ENCODE measurements at places on chromosomes 5 and 9.
A peak's percentile ranks its signal among the peaks of the same experiment; 100 is the strongest.

DNA sequence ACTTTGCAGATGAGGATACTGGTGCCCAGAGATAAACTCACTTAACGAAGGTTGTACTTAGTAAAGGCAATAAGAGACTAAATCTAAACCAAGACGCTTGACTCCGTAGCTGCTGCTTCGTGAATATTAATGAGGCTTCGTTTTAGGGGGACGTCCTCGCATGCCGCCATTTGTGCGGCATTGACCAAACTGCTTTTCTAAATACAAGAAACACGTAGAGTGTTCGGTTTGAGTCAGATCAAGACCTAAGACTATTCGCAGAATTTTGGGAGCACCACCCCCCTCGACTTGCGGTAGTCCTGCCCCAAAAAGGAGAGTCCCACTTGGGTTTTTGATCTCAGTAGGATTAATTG lies 1.1 kb downstream of the NPM1 start:
- no peak for DNase-seq

DNA sequence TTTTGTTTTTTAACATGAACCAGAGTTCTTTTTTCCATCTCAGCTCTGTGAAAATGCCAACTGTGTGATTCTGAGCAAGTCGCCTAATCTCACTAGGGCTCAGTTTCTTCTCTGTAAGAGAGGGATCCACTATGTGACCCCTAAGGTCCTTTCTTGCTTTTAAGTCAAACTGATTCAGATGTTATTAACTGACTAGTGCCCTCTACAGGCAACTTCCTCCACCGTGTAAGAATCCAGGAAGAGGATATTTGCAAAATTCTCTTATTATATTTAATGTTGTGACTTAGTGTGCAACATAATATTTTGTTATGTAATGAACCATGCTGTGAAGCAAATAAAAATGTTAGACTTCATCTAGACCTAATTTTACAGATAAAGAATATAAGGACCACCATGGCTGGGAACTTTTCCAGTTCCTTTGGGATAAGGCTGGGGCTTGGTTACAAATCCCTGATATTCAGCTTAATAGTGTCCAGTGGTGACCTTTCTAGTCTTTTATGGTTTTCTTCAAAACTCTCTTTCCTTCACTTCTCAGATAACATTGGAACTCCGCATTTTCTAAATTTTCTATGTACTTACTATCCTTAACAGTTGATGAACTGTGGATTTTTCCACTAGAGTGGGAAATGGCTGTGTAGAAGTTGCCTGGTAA lies 244.7 kb downstream of the PIK3R1 start:
- DNase-seq, result peak; percentile 24

DNA sequence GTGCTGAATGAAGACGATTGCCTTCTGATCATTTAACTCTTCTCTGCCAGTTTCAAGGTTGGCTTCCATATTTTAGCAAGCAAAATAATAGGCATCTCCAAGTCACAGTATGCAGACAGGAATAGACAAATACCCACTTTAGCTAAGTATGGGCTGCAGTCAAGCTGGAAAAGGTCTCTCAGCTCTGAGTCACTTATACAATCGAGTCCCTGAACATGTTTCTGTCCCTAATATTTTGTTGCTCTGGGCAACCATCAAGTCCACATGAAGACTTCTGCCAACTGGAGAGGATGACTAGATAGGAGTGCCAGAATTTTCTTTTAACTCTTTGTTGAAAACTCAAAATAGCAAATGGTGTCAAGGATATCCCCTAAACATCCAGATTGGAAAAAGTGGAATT lies 575.3 kb downstream of the RAB3C start:
- no peak for DNase-seq

DNA sequence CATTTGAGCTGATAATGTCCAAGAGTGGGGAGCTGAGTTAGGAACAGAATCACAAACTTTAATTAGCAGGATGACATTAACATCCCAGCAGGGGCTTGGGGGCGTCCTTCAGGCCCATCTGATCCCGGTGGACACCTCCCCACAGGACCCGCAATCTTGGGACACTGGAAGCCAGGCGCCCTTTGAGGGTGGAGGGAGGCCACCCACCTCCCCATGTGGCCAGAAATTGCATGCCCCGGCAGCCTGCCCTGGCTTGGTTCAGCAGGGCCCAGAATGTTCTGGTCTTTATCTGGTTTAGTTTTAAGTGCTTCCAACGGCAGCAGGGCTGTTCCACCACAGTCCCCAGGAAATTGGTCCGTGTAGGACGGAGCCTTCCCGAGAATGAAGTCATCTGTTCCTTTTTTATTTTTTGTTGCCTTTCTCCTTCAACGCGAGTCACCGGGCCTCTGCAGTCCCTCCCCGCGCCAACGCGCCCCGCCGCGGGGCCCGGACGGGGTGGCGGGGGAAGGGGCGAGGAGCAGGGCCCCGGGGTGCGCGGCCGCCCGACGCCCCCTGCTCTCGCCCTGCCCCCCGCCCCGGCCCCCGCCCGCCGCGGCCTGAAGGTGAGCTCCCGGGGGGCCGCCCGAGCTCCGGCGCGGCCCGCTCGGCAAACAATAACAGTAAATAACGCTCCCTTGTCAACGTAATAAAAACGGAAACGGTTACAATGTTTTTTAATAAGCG lies 207.9 kb downstream of the C9orf50 start:
- peak; percentile 52 for DNase-seq

DNA sequence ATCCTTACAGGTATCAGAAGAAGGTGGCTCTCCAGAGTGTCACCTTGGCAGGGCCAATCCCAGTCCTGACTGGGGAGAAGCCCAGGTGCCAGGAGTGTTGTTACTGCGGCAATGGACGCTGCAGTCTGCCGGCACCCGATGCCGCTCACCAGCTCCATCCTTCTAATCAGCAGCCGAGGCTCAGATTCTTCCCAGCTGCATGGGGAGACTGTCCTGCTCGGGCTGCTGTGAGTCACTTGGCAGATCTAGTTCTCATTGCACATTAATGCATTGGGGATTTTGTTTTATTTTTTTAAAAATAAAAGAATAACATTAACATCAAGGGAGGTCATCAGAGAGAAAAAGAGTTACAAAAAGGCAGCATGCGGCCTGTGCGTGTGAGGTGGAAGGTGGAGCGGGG lies 115.8 kb downstream of the MTX3 start:
- no peak for DNase-seq

- DNase-seq, result no peak
Observed at GRCh38 chr5:63439537-63439936, 522.7 kb downstream of the HTR1A start.

- DNase-seq, result no peak
Observed at GRCh38 chr5:56755036-56755555, 60.3 kb upstream of the MAP3K1 start.

DNA sequence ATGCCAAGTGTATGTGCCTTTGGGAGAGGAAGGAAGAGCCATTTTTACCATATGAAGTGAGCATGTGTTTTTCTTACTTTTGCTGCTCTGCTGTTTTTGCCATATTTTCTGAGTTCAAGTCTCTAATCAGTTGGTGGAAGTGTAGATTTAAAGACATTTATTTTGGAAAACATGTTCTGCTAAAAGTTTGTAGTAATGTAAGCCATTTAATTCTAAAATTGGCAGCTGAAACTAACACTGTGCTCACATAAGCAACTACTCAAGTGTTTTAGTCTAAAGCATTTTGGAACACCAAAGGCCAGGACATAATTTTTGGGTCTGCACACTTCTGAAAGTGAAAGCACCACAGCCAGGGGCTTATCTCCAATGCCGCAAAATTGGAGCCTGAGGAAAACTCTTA lies 363.4 kb upstream of the ZNF608 start:
- DNase-seq, result no peak

- DNase-seq, result no peak
Observed at GRCh38 chr5:52947851-52948250, 41.3 kb upstream of the ITGA2 start.

- no peak for DNase-seq
Observed at GRCh38 chr9:4297786-4298254, 2.0 kb downstream of the GLIS3 start.

Data from GDM1 (cell line).